Posterior vena cava (tissue), 2 donors: ENCODE measurements at places on chromosomes 5 and 9. TPM values are rescaled to one million over a fixed set of nuclear protein-coding genes. Genes with fewer than 3 reads are reported as not detected.

Gene SPINK6
- not detected for total RNA-seq

- DNase-seq, result peak; percentile 46
Observed at GRCh38 chr5:76371960-76372322, 31.1 kb upstream of the IQGAP2 start.

DNA sequence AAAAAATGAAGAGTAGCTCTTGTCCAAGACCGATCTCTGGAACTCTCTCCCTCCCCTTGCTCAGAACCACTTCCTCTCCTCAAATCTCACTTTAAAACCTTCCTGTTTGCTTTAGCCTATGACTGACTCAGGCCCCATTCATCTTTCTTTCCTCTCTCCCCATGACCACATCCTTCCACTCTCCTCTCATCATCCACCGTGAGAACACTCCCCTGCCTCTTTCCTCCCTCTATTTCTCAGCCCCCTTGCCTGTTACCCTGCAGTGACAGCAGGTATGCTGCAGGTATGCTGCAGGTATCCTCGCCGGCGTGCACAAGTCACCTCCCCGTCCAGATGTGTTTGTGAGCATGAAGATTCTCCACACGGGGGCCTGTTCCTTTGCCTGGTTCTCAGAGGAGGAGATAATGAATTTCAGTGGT, 505.3 kb downstream of the CCDC171 start:
- no peak for DNase-seq

Gene FAM169A
- total RNA-seq, result 0.43 TPM

DNA sequence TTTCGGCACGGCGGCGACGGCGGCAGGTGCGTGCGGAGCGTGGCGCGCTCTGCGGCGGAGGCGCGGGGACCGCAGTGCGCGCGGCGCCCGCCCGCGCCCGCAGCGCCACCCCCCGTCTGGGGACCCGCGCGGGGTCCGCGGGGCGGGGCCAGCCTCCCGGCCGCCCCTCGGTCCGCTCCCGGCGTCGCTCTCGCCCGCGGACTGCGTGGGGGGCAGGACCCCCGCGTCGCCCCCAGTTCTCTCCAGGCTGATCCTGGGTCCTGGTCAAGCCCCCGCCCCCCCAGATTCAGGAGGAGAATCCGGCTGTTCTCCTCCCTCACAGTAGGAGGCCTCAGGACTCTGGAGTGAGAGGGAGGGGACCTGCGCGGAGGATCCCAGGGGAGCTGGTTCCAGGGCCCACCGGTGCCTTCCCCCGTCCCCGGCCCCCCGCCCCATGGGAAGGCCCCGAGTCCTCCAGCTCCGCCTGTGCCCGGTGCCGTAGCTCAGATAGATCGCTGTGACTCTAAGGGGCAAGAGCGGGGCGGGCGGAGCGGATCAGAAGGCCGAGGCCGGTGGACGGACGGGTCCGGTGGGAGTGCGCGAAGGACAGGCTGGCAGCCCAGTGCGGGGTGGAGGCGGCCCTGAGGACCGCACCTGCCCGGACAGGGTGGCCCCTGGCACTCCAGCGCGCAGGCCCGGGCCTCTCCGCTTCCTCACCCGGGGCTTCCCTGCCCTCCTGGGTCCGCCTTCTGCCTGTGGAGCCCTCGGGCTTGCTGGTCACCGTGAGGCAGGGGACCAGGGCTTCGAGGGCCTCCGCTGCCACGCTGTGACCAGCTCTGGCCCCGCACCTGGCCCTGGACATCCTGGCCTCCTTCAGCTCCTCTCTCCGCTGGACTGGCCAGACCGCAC, at the start of gene RNF208:
RNF208 (minus strand) TSS at position 51 of the 888 bp plus-strand sequence. CDS start 1,028 bp downstream, outside the sequence.
- no peak for DNase-seq

Gene GFI1B
- not detected for total RNA-seq

- peak; percentile 92 for DNase-seq
Observed at GRCh38 chr9:104868687-104869404, 59.1 kb downstream of the ABCA1 start.

DNA sequence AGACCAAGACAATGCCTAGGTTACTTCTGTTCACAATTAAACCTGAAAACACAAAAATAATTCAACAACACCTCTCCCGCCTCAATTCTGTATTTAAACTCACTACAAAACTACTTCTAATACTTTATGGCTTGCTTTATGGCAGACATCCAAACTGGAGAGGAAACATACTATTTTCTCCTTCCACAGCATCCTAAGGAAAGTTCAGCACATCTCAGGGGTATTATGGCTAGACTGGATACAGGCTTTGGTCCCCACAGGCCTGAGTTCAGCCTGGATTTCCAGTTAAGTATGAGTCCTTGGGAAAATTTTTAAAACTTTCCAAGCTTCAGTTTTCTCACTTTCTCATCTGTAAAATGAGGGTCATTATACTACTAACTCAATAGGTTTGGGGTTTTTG, 480.2 kb downstream of the CAAP1 start:
- DNase-seq, result no peak

GRCh38 chr9:134748591-134748990, 107.0 kb downstream of the COL5A1 start:
- no peak for DNase-seq

GRCh38 chr9:4839470-4839912, 46.7 kb downstream of the RCL1 start:
- no peak for DNase-seq

- DNase-seq, result no peak
Observed at GRCh38 chr9:74173284-74173683, 323.9 kb upstream of the RORB start.

Gene RPP25L
- 10.8 TPM for total RNA-seq

DNA sequence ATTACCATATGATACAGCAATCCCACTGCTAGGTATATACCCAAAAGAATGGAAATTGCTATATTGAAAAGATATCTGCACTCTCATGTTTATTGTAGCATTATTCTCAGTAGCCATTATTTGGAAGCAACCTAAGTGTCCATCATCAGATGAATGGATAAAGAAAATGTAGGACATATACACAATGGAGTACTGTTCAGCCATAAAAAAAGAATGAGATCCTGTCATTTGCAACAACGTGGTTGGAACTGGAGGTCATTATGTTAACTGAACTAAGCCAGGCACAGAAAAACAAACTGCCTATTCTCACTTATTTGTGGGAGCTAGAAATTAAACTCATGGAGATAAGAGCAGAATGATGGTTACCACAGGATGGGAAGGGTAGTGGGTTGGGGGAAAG, 63.1 kb upstream of the TTC23L start:
- DNase-seq, result no peak

DNA sequence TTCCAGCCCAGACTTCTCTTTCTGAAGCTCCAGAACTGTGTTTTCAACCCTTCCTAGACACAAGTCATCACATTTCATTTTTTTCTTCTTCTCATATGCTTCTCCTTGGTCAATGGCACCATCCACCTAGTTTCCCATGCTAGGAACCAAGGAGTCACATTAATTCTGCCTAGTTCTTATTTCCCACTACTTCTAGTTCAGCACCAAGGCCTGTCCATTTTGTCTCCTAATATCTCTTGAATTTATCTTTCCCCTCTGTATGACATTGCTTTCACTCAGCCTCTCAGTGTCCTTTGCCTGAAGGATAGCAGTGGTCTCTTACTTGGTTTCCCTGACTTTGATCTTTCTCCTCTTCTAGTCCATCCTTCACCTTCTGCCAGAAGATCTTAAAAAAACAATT, 38.8 kb downstream of the ARHGEF28 start:
- no peak for DNase-seq

Gene CETN3
- 18.0 TPM for total RNA-seq

Gene CTSV
- not detected for total RNA-seq

DNA sequence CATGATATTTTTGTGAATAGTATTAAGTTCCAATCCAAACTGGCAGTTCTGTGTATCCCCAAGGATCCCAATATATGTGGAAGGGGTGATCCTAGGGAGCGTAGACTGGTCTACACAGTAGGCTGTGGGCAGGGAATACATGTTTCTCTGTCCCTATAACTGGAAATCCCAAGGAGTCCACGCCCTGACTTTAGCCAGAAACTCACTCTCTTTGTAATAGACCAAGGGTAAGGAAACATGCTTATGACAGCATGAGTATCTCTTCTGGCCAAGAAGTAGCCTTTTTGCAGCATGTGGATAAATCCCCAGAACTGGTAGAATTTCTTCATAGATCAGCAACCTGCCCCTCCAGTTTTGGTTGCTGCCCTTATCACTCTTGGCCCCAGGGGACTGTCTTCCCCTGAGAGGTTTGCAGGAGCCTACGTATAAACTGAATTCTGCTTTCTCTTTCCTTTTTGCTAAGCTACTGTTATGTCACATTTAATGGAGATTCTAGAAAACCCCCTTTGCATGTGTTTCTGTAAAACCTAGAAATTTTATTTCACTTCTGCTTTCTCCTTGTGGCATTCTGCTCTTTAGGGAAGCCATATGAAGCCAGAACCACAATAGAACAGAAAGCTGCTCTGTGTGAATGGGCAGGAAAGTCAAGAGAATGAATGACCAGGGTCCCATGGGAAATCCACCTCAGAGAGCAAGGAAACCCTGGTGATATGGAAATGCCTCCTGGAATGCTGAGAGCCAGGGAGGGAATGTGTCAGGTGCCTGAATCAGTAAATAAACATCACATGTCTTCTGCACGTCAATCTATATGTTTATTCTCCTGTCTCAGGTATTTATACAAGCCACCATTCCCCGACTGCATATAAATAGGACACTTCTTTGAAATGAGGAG, 3.5 kb downstream of the IFNA2 start:
- DNase-seq, result no peak

DNA sequence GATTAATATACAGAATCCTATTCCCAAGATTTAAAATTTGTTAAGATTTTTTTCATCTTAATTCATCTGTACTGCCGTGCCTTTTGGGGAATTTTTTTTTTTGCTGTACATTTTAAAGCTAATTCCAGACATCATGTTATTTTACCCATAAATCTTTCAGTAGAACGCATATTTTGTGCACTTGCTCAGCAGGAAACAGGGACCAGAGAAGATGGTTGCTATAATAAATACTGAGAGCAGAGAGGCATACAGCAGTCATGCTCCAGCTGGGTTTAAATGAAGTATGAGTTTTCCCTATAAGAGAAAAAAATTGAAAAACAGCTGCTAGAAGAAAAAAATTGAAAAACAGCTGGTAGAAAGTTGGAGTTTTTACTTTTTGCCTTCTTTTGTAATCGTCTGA, 196.9 kb upstream of the PUM3 start:
- DNase-seq, result no peak

Gene SCGB3A1
- not detected for total RNA-seq

Gene FOXE1
- total RNA-seq, result not detected

GRCh38 chr5:138695781-138696180, 57.4 kb upstream of the CTNNA1 start:
- no peak for DNase-seq

GRCh38 chr9:115675834-115676233, 477.8 kb upstream of the PAPPA start:
- DNase-seq, result no peak

DNA sequence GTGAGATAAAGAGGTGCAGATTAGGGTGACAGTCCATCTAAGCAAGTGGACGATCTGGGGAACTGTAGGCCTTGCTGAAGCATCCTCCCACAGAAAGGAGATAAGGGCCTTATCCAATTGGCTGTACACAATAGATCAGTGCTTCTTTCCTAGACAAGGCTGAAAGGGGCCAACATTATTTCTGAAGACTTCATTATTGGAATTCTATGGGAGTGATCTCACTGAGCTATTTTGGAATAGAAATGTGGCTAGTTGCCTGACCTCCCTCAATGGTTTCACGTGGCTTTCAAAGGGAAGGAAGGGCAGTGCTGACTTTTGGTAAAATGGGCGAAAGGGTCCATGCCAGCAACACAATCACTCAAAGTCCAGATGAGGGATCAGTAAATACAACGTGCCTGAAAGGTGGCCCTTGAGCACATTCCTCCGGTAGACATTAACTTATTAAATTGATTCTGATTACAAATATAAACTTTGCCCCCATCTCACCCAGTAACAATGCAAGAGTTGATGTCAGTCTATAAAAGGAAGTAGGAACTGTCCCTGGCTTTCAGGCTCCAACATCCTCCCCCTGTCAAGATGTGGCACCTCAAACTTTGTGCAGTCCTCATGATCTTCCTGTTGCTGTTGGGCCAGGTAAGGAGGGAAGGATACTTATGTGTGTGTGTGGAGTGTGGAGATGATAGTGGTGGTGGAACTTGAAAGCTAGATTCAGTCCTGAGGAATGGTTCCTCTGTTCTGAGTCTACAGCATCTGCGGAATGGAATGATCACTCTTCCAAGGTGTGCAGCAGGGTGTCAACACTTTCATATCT, at the start of gene LEAP2:
LEAP2 (plus strand) TSS at position 550 of the 811 bp plus-strand sequence; CDS start at position 577, 27 bp downstream.
- no peak for DNase-seq

Gene PCA3
- 0.24 TPM for total RNA-seq

- DNase-seq, result peak; percentile 88
Observed at GRCh38 chr9:84697509-84698114, 28.1 kb downstream of the NTRK2 start.

DNA sequence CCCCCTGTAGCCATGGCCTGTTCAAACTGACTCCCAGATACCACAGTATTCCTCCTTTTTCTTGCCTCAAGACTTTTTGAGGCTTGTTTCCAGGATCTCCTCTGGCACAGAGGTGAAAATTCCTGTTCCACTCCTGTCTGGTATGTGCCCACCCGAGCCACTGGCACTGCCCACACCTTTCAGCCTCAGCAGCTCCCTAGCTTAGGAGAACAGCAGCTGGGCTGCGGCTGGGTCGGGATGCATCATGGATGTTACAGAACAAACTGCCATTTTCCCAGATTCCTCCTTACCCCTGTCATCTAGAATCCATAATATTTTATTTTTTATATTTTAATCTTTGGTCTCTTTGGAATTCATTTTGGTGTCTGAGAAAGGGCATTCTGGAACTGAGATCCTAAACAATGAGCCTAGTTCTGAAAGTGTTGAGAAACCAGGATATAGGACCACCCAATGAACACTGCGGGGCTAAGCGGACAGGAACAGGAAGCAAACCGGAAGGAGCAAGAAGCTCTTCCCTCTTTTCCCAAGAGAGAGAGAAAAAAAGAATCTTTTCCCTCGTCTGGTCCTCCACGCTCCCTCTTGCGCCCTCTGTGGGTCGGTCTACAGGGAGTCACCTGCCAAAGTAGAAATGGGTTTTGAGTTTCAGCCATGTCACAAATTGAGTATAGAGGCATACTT, 12.5 kb downstream of the OR2S2 start:
- peak; percentile 95 for DNase-seq

Gene OR1B1
- total RNA-seq, result not detected

GRCh38 chr9:37554318-37554717, 21.9 kb downstream of the FBXO10 start:
- DNase-seq, result no peak

GRCh38 chr9:21160178-21160577, 6.3 kb downstream of the IFNA21 start:
- no peak for DNase-seq

DNA sequence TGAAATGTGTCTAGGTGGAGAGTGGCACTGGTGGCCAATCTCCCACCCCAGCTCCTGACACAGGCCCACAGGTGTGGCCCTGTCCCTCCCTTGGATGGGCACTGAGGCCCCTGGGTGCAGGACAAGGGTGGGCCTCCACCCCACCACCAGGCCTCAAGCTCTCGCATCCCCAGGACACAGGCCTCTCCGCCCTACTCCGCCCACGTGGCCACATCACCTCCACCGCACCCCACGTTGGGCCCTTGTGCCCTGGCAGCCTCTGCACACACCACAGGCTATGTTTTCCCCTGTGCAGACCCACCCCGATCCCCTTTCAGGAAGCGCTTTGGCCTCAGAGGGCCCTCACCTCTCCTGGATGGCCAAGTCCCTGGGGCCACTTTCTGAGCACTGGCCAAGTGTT, 54.7 kb downstream of the SECISBP2 start:
- no peak for DNase-seq

GRCh38 chr9:132185073-132186009, 23.5 kb downstream of the NTNG2 start:
- DNase-seq, result no peak

GRCh38 chr5:42317575-42317974, 105.7 kb upstream of the GHR start:
- DNase-seq, result no peak

Gene GABRA6
- total RNA-seq, result not detected

Gene ZDHHC11B
- 9.1 TPM for total RNA-seq

Gene CDH9
- not detected for total RNA-seq
